Stimulated activated CD8-positive, alpha-beta memory T cell treated with anti-CD3 and anti-CD28 coated beads, Interleukin-12 subunit alpha, Interleukin-12 subunit beta, amount 100 ng/mL, for 1 hour (primary cell): ENCODE measurements at places on chromosomes 7 and 10.

- no peak for DNase-seq
Measured at GRCh38 chr7:155980841-155981240, 168.6 kb upstream of the SHH start.

DNA sequence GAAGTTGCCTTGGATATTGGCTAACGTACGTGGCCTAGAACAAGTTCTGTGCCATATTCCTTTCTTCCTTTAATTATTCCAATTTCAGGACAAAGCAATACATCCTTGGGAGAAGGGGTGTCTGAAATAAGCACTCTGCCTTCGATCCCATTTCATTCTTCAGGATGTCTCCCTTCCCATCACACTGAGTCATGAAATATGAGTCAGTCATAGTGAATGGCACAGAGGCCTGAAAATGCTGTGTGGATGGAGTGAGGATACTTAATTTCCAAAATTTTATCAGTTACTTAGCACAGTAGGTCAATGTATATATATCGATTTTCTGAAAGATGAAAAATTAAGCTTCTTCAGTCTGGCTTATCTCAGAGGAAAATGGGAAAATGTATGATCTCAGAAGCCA lies 19.5 kb downstream of the EVX1 start:
- DNase-seq: no peak

- no peak for DNase-seq
Measured at GRCh38 chr10:98967601-98968000, 268.1 kb downstream of the HPSE2 start.

- DNase-seq: peak; percentile 1
Measured at GRCh38 chr7:12257582-12257981, 46.5 kb downstream of the TMEM106B start.

DNA sequence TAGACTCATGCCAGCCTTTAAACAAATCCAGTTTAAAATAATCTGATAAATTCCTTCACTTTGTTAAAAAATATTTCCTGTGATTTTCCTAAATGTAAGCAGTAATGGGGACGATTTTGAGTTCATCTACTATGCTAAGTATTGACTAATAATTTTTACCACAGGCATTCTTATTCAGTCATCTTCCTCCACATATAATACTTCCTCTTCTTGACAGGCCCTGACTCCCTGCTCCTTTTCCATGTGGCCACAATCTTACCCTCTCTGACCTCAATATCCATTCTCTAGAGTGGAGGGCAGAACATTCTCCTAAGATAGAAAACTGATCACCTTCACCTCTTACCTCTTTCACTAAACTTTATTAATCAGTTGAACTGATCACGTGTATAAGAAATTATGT lies 7.8 kb downstream of the DNAJC2 start:
- DNase-seq: no peak

- DNase-seq: no peak
Measured at GRCh38 chr10:43201545-43202131, 63.4 kb downstream of the CSGALNACT2 start.

GRCh38 chr10:131226446-131227162 lies 84.9 kb downstream of the TCERG1L start:
- no peak for DNase-seq

GRCh38 chr10:93554760-93555432 lies 11.6 kb upstream of the FFAR4 start:
- peak; percentile 8 for DNase-seq

- no peak for DNase-seq
Measured at GRCh38 chr10:95542330-95542729, 18.8 kb downstream of the SORBS1 start.

DNA sequence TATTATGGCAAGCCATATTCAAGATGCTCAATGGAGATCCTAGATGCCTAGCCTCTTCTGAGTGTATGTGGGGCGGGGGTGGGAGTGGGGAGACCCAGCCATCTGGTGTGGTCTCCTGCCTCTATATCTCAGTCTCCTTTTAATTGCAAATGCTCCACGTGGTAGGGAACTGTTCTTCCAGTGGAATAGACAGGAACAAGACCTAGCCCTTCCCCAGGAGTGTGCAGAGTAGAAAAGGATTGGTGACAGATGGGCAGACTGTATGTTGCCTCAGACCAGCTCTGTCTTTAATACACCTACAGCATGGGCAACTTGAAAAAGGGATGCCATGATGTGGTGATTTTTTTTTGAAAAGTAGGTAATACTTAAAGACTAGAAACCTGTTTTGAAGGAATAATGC lies 12.6 kb downstream of the CYP3A5 start:
- no peak for DNase-seq

- DNase-seq: no peak
Measured at GRCh38 chr7:123114288-123114687, 85.5 kb downstream of the SLC13A1 start.

DNA sequence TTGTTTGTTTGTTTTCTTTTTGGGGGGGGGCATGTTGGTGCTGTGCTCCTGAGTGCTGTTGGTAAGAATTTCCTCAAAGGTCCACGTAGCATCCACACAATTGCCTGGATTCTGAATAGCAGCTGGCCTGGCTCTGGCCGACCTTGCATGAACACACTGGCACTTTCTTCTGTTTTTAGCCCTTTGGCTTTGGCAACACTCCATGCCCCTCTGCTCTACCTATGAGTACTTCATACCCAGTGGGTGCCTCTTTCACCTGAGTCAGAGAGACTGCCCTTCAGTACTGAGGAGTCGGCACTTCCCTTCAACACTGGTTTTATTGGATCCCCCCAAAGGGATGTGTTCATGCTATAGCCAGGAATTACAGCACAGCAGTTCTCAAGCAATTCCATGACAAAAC lies 7.2 kb upstream of the NPVF start:
- DNase-seq: no peak

DNA sequence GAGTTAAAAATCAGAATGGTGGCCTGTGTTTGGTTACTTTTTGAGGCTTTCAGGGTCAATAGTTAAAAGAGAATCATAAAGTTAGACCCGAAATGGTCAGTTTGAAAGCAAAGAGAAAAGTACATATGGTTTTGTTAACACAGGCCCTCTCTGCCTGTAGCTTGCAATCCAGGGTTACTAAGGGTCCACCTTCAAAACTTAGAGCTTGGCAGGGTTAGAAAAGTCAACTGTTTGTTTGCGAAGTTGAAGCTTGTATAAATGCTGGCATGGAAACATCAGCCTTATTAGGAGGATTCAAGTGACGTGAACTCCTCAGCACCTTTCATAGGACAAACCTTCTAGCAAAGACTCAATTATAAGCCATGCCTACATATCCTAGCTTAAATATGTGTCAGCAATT lies 196.3 kb upstream of the SEMA3A start:
- no peak for DNase-seq

DNA sequence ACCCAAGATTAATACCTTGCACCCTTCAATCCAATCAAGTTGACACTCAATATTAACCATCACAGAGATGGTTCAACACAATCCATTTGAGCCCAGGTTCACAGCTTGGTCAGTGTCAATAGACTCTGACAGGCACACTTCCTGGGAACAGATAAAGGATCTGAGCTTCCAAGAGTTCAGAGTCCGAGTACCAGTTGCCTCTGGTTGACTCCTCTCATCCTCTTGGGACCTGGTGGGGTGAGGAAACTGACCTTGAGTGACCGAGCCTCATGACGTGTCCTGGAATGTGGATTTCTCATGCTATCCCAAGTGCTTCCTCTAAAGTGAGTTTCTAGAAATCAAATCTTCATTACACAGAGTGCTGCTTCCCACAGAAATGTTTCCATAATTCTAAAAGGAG lies 162.0 kb downstream of the CYP26A1 start:
- no peak for DNase-seq

DNA sequence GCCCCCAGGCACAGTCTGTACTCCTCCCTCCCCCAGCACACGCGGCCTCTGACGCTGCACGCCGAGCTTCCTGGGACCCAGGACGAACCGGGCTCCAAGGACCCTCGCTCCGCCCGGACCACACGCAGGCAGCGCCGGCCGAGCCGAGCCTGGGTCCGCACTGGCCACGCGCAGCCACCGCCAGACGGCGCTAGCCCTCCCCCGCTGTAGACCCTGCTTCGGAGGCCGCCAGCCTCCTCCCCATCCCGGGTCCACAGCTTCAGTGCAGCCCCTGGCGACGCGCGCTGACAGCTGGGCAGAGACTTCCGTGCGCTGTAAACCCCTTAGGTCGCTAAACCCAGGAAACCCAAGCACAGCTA lies 936 bp upstream of the TCERG1L start:
- DNase-seq: no peak

DNA sequence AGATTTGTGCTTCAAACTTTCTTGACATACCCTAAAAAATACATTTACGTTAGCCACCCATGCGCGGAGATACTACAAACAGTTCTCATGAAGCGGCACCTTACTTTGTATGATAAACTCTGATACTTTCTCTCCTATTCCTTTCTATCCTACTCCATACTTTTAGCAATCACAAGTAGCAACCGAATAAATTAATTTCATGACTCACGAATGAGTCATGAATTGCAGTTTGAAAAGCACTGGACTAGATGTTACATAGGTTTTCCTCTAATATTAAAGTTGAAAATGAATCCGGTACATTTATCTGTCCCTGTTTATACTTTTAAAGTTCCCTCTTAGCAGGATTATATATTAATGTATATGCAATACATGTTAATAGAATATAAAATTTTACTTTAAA lies 67.6 kb downstream of the CUBN start:
- DNase-seq: no peak

DNA sequence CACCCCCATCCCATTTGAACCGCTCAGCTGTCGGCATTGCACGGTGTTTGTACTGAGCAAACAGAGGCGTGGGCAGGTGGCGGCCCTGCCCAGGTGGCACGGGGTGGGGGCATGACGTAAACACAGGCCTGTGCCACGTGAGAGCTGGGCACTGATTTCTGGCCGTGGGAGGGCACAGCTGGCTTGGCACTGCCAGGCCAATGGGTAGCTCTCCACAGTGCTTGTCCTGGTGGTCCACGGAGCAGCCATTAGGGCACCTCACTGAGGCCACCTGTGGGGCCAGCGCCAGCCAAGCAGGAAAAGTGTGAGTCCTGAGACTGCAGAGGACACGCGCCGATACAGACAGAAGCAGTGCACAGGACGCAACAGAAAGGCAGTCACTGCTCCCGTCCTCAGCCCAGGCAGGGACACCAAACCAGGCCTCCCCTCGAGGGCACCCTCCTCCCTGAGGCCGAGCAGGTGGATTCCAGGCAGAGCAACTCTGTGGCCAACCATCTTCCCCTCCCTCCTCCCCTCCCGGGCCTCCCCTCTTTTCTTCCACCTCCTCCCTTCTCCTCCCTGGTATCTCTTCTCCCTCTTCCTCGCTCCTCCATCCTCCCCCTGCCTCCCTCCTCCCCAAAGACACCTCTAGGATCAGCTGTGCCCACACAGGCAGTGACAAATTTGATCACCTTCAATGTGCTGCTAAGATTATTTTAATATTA lies 258.7 kb downstream of the ELFN1 start:
- DNase-seq: no peak

DNA sequence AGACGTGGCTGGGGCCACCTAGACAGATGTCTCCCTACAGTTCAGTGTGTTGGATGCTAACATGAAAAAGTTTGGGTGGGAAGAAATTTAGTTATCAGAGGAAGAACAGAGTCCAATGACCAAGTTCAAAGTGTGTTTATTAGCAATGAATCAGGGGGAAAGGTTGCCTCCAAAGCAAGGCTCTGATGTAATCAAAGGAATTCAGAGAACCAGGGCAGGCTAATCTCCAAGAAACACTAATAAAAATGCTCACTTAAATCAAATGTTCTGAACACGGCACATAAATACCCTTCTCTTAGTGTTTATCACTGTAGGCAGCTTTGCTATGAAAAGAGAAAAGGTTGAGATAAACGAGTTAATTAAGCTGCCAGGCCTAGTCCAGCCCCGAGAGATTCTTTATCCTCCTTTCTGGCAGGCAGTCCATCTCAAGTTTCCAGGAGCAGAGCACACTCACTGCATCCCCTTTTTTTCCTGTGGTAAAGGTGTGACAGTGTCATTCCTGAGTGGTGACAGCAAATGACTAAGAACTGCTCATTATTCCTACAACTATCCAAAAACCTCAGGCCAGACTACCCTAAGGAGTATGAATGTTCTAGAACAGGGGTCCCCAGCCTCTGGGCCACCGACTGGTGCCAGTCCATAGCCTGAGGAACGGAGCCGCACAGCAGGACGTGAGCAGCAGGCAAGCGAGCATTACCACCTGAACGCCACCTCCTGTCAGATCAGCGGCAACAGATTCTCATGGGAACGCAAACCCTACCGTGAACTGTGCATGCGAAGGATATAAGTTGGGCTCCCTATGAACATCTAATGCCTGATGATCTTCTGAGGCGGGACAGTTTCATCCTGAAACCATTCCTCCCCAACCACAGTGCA lies 66.9 kb upstream of the FHIP2A start:
- DNase-seq: no peak

DNA sequence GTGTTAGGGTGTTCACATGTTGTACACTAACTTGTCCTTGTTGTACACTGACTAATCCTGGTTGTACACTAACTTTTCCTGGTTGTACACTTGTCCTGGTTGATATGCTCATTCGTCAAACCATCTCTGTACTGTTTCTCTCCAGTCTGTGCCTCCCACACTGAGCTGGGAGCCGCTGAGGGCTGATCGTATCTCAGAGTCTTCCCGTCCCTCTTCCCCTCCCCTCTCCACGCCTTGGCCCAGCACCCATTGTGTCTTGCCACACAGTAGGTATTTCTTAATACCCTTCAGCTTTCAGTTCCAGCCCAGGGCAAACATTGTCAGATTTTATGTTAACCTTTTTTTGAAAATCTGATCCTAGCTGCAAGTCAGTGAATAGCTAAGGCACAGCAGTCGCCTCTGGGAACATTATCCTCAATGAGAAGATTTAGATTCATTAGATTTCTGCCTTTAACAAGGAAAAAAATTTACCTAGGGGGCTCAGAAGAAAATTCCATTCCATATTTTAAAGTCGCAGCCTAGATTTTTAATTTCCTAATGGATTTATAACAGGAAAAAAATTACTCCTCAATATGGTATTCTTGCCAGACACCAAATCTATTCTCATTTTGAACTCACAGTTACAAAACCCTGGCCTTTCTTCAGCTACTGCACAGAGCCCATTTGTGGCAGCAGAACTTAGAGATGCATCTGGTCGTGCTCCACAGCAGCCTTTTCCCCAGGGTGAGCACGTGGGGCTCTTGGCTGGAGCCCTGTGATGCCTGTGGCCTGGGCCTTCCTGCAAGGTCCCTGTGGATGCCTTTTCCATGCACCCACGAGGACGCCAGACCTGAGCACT lies 33.0 kb upstream of the CHST15 start:
- no peak for DNase-seq

DNA sequence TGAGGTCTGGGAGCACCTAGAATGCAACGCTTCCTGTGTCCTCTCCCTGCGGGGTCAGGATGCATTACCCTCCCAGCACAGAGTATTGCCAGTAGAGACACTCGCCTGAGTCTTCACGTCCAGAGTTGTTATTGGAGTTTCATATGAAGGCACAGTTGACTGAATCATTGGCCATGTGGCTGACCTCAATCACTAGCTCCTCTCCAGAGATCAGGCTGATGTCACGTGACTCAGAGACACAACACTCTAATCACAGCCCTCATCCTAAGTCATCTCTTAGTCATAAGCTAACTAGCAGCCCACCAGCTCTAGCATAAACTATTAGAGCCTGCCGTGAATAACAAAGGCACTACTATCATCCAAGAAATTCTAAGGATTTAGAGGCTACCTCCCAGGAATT lies 107.8 kb downstream of the HECW1 start:
- no peak for DNase-seq

GRCh38 chr10:88759366-88760101 lies at the start of gene LIPN:
TSS of gene LIPN (plus strand) at chr10:88760020. CDS start at chr10:88761406, 1,386 bp downstream.
- no peak for DNase-seq
